Fibroblast of upper back skin (primary cell): ENCODE measurements at places on chromosomes 12 and 14.

DNA sequence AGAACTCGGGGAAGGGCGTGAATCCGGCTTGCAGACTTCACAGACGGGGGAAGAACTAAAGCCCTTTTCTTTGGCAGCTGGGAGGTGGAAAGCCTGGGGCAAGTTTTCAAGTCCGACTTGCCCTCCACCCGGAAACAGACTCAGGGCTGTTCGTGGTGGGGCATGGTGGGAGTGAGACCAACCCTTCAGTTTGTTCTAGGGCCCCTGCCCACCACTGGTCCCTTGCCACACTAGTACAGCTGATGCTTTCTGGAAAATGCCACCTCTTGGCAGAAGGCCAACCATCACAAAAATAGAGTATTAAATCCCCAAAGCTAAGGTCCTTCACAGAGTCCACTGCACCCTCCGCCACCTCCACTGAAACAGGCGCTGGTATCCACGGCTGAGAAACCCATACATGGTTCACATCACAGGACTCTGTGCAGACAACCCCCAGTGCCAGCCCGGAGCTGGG lies 50.4 kb upstream of the DDX11 start:
- no peak for DNase-seq

DNA sequence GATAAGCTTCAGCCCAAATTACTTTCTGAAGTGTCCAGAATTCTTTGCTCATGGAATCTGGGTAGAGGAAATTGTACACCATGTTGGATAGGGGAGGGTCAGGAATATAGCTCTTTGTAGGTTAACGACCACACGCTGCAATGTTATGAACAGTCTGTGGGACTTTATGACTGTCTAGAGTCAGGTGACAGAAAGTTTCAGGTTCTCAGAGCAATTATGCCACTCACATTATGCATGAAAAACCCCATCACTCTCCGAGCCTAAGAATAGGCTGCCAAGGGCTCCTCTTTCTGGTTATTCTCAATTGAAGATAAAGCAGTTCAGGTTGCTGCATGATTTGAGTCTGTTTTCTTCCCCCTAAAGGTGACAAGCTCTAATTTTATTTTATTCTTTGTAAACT lies 430.9 kb downstream of the ATP23 start:
- DNase-seq: no peak

- no peak for DNase-seq
These were observed 4.1 kb downstream of the GPRC5D start for GRCh38 chr12:12947902-12948301.

GRCh38 chr12:43349863-43350262 lies 202.1 kb downstream of the ADAMTS20 start:
- no peak for DNase-seq

GRCh38 chr14:100872259-100873095 lies 31.0 kb downstream of the RTL1 start:
- peak; percentile 13 for DNase-seq

GRCh38 chr12:93297032-93297431 lies 80.7 kb upstream of the NUDT4 start:
- DNase-seq: no peak

DNA sequence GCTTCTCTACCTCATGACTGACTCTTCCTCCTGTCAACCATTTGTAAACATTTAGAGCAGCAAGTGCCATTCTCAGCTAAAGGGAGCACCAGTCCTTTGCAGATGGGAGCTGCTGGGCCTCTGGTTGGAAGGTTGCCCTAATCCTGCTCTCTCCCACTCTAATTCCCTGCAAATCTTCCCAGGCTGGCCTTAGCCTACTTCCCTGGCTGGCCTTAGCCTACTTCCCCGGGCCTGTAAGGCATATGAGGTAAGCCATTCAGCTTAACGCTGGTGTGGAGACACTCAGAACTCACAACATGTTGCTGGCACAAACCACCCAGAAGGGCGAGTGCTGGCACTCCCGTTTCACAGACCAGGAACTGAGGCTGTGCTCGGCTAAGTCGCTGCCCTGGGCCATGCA lies 69.0 kb downstream of the CPSF2 start:
- DNase-seq: no peak

DNA sequence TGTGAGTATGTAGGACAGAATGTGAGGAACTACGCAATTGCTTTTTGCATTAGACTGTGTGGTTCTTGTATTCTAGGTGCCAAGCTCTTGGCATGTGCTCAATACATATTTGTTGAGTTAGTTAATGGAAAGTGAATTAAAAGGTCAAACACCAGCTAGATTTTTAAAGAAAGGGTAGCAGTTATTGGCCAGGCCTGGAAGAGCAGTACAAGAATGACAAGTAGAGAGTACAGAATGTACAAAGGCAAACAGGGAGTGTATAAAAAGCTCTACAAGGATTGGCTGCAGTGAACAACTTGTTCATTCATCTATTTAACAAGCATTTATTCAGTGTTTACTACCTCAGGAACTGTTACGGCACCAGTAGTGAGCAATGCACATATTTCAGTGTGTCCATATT lies 854.0 kb upstream of the SEL1L start:
- DNase-seq: no peak

DNA sequence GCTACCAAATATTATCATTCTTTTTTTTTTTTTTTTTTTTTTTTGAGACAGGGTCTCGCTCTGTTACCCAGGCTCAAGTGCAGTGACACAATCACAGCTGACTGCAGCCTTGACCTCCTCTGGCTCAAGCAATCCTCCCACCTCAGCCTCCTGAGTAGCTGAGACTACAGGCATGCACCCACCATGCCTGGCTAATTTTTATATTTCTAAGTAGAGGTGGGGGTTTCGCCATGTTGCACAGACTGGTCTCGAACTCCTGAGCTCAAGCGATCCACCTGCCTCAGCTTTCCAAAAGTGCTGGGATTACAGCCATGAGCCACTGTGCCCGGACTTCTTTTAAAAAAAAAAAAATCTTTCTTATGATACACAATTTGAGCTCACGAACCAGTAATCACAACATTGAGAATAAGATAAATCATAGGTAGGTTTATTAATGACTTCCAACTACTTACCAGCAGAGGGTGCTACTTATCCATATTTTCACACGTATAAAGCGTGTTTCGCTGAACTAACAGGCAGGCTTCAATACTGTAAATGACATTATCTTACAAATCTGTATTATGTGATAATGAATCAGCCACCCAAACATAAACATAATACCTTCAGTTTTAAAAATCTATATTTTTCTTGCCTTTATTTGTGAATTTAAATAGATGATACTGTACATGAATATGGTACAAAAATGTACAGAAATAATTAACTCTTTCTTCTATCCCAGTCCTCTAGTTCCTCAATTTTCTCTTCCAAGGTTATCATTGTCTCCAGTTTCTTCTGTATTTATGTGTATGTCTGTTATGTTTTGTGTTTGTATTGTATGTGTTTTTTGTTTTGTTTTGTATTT lies 42.5 kb upstream of the BCAT1 start:
- peak; percentile 67 for DNase-seq

DNA sequence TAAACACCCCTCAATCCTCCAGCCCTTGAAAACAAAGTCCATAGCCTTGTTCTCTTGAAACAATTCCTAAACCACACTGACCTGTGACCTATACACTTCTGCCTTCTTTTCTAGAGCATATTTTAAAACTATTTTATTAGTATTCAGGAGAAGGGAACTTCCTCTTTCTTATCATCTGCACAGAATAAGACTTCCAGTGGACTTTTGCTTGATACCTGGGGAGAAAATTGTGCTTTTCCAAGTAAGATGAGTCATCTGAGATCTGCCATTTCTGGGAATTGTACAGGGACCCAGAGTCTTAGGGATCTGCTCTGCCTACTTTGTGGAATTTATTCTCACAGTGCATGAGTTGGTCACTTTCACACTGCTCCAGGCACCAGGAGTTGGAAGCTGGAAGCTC lies 10.5 kb upstream of the WNT5B start:
- DNase-seq: peak; percentile 40

DNA sequence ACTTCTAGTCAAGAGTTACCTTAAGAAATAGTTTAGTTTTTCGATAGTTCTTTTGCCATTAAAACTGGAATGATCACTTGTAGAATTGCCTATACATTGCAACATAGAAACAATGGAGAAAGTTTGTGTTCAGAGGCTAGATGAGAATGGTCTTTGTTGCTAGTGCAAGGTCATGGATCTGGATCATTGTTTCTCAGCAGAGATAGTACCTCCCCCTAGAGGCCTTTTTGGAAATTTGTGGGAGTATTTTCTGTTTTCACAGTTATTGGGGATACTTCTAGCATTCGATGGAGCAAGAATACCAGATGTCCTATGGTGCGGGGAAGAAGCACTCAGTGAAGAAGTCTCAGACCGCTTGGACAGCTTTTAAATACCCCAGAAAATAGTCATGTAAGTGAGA lies 138.8 kb upstream of the HMGA2 start:
- DNase-seq: peak; percentile 49

DNA sequence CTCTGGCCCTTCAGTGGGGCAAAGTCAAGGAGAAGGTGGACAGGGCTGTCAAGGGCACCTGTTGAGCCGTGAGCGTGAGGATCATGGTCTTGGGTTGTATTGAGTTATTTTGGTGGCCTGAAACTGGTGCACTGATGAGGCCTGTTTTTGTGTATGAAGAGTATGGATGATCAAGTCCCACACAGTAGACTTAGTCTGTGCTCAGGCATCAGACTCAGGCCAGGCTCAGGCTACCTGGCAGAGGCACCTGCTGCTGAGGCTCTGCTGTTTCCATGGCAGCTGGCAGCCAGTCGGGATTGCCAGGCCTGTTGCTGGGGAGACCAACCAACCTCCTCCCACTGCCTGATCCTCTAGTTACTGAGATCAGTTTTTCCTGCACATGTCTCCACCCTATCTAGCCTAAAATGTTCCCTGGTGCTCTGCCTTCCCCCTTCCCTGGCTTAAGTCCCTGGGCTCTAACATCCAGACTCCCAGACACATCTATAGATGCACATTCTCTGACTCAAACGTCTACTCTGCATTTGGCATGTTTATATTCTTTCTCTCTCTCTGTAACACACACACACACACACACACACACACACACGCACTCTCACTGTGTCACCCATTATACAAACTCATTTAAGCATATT lies 5.1 kb downstream of the JPH4 start:
- no peak for DNase-seq

DNA sequence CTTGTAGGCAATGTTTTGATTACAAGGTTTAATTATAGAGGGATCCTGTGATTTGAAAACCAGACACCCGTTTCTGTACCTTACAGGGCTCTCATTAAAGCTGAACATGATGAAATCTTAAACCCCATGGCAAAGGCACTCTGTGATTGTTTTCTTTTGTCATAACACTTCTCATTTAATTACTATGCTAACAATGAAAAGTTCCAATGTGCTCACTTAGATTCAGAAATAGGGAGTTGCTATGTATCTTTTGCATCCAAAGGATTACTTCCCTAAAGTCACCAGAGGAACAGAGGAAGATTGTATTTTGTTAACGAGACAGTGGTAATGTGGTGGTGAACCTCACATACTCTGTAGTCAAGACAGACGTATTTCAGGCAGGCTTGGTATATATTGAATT lies 81.5 kb upstream of the MYF6 start:
- no peak for DNase-seq

- no peak for DNase-seq
These were observed 9.7 kb downstream of the CKB start for GRCh38 chr14:103512701-103513611.

GRCh38 chr14:65336191-65336591 lies 76.3 kb upstream of the FUT8 start:
- peak; percentile 80 for DNase-seq

DNA sequence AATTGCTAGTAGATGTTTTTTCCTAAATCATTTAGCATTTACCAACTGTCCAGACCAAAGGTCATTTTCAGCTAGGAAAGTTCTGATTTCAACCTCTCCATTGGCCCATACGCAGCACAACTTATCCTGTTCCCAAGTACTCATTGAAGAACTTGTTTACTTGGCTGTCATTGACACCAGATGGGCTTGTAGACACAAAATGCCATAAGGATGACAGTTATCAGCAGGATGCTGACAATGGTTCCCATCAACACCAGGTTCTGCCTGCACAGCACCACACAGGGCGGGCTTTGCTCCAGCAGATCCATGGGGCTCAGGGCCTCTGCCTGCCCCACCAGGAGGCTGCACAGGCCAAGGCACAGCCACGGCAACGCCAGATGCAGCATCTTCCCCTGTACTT lies 36.5 kb upstream of the TMPRSS12 start:
- no peak for DNase-seq

GRCh38 chr12:123433615-123434014 lies 2.9 kb downstream of the RILPL2 start:
- no peak for DNase-seq

DNA sequence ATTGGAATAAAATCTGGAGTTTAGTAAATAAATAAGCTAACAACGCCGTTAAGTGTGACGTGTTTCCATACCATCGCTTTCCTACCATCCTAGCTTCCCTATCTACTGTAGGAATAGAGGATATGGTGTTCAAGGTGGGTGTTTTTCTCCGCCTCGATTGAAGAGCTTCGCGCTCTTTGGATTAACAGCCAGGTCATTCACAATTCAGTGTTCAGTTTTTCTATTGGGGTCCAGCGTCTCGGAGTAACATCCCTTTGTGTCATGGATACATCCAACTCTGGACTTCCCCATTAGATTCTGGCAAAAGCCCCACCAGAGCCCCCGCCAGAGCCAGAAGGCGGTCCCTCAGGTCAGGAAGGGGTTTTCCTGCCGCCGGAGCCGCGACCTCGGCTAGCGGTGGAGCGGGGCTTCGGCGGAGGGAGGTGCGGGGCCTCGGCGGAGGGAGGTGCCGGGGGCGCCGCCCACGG lies 1.2 kb upstream of the SRGAP1 start:
- no peak for DNase-seq

DNA sequence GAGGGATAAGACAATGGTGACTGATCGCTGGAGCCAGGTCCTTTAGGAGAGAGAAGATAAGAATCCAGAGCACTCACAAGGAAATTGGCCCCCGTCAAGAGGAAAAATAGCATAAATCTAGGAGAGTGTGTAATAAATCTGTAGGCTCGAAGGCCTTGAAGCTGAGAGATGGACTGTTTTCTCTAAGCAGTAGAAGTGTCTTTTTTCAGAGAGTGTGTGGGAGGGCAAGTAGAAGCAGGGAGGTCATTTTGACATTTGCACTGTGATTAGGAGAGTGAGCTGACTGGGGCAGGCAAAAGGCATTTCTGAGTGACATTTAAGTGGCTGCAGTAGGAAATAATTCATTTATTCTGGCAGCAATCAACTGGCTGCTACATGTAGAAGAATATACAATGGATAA lies 78.0 kb upstream of the DDHD1 start:
- DNase-seq: no peak

- DNase-seq: no peak
These were observed 34.1 kb upstream of the ERGIC2 start for GRCh38 chr12:29415111-29415510.
